Stimulated activated CD8-positive, alpha-beta memory T cell treated with anti-CD3 and anti-CD28 coated beads, Interleukin-7, amount 100 ng/mL, for 1 hour (primary cell): ENCODE measurements at places on chromosomes 7 and 10.

- no peak for DNase-seq
These were observed 179.9 kb downstream of the PTPRN2 start for GRCh38 chr7:158407581-158408317.

DNA sequence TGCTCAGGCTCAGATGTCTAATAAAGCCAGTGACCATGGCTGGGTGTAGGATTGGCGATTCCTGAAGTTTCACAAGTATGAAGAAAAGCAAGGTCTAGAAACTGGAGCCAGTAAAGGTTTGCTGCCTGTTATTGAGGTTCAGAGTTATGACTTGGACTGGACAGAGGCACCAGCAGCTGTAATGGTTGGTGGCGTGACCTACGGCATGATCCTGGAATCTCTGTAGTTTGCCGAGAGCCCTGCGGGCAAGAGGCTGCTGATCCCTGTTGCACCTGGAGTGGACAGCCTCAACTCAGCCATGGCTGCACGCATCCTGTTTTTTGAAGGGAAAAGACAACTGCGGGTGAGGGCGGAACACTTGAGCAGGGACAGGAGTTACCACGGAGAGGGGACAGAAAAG is 22.4 kb upstream of the SNX13 start:
- no peak for DNase-seq

DNA sequence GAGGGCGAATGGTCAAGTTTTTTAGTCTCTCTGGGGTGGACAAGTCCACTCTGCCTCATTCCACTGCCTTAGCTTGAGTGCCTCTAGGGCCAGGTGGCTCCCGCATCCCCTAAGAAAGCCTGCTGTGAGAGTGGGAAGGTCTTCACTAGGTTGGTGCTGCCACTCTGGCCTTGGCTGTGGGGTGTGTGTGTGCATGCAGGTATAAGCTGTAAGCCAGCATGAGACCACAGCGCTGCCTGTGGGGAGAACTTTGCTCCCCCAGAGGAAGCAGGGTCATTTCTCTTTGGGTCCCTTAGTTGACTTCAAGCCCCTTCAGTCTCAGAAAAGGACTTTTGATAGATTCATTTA is 25.5 kb upstream of the PCBD1 start:
- no peak for DNase-seq

DNA sequence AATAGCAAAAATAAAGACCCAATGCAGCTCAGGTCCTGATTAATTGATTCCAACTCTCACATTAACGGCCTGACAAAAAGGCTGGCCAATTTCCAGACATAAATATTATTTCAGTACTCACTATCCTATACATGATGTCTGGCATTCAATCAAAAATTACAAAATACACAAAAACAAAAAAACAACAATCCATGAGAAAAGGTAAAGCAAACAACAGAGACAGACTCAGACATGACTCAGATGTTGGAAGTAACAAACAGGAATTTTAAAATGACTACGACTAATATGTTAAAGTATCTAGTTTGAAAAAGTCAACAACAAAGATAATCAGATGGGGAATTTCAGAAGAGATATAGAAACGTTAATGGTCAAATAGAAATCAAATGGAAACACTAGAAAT is 152.8 kb downstream of the AMPH start:
- DNase-seq = no peak

DNA sequence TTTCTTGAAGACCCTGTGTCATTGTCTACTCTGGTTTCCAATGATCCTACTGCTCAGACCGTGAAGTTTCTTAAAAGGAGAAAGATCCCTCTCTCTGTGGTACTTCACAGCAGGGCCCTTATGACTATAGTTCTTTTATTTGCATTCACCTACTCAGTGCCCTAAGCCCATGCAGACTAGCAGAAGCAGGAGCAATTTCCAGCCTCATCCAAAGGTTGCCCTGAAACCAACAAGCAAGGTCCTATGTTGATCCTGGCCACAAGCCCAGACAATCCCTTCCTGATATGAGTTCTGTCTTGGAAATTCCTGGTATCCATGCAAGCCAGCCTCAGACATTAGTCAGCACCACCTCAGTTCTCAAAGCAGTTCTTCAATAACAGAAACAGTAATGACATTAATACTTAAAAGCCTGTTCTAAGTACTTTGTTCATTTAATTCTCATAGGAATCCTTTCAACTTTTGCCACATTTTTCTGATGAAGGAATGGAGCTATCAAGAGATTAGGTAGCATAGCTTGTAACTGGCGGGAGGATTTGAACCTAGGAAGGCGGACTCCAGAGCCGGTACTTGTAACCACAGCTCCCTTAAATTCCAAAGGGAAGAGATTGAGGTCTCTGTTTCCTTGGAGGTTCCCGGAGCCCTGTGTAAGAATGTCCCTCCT is 58.1 kb upstream of the ST8SIA6 start:
- no peak for DNase-seq

GRCh38 chr10:7410301-7410861 is 453 bp downstream of the SFMBT2 start:
- no peak for DNase-seq

- DNase-seq = no peak
These were observed 40.6 kb downstream of the NHLRC2 start for GRCh38 chr10:113895018-113895417.

- DNase-seq = no peak
These were observed 20.3 kb upstream of the ADGRA1 start for GRCh38 chr10:133067149-133068105.

DNA sequence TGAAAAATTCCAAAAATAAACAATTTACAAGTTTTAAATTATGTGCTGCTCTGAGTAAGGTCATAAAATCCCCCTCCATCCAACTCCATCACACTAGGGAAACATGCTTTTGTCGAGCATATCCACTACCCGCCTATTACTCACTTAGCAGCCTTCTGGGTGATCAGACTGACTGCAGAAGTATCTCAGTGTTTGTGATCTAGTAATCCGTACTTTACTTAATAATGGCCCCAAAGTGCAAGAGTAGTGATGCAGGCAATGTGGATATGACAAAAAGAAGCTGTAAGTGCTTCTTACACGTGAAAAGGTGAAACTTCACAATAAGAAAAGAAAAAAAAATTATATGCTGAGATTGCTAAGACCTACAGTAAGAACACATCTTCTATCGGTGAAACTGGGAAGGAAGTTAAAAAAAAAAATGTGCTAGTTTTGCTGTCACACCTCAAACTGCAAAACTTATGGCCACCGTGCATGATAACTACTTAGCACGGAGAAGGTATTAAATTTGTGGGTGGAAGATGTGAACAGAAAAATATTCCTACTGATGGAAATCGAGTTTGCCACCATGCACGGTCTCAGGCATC is 43.2 kb downstream of the SEMA3C start:
- no peak for DNase-seq

- DNase-seq = no peak
These were observed 5.3 kb upstream of the SCIN start for GRCh38 chr7:12564996-12565764.

DNA sequence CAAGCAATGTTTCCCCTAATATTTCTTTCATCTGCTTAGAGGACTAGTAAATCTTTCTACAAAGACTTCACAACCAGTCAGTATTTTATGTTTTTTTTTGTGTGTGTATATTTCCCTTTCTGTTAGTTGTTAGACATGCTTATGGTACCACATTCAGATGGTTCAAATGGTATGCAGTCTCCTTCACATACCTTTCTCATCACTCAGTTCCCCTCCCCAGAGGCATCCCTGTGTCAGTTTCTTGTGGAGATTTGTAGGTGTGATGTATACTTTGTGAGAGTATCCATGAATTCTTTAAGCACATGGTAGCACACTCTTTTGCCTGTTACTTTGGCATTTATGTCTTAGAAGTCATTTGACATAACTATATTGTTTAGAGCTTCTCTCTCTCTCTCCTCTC is 4.4 kb downstream of the ZNF485 start:
- no peak for DNase-seq

- no peak for DNase-seq
These were observed 74.9 kb downstream of the MGMT start for GRCh38 chr10:129541748-129542487.

- DNase-seq = no peak
These were observed 698.9 kb downstream of the INHBA start for GRCh38 chr7:41003977-41004376.

DNA sequence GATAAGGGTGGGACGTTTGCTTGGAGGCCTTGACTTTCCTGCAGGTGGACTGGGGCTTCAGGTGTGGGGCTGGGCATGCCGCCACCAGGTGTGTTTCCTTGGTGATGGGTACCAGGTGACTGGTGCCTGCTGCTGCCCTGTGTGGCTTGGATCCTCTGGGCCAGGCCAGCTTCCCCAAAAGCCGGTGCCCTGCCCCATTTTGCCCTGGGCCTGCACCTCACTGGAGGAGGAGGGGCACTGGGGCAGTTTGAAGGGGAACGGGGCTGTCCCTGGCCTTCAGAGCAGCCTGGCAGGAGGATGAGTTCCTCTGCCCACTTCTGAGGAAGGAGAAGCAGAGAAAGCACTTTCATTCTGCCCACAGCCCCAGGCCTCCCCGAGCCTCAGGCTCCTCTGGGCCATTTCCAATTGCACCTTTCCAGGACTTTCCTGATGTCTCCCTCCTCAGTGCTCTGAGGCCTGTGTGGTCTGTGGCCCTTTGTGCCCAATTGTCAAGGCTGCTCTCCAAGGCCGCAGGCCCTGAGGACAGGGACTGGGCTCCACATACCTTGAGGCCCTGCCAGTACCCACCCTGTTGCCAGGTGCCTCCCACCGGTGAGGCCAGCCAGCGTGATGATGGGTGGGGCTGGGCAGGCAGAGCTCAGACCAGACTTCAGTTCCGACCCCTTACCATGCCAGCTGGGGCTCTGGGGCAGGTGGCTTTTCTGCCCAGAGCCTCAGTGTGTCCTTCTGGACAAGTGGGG is 25.3 kb upstream of the SMARCD3 start:
- no peak for DNase-seq

GRCh38 chr10:16795410-16796073 is 21.7 kb downstream of the RSU1 start:
- DNase-seq = no peak

DNA sequence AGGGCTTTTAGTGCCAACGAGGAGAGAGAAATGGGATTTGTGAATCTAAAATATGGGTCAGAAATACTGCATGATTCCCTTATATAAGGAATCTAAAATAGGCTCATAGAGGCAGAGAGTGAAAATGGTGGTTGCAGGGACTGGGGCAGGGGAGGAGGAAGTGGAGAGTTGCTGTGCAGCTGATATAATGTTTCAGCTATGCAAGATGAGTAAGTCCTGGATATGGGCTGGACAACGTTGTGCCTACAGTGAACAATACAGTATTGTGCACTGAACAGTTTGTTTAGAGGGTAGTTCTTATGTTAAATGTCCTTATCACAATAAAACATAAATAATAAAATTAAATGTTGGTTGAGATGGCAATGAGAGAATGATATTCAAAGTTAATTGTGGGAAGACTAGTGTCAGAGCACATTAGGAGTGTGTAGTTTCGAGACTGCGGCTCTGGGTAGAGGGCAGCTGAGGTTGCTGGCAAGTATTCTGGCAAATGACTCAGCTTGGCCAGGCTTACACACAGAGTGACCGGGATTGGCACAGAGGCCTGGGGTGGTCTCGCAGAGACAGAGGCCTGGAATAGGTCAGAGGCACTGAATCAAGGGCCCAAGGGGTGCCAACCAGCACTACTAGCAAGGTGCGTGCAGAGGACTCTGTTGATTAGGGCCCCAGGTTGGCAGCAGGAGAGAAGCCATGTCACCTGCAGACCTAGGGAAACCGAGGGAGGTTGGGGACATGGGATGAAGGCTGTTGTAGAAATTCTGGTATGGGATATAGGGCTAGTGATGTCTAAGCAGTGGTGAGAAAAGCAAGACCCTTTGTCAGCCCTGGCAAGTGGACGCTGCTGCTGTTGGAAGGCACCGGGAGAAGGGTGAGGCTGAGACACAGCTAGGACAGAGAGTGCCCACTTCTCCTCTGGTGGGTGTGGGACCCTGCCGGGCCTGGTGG is 2.8 kb upstream of the DEPP1 start:
- no peak for DNase-seq

DNA sequence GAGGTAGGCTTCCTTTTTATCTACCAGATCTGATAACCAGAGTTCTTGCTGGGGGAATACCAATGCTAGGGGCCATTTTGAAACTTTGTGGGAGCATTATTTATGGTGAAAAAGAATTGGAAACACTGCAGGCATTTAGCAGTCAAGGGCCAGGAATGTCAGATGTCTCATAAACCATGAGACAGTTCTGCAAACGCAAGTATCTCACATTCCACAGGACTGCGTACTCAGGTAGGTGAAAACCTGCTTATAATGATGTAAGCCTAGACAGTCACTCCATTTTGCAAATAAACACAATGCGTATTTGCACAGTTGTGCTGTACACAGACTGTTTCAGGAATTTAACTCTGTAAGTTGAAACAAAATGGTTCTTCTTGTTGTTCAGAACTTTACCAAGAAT is 33.9 kb downstream of the ECHDC3 start:
- no peak for DNase-seq

- DNase-seq = no peak
These were observed 22.3 kb upstream of the ZEB1 start for GRCh38 chr10:31296754-31297153.

- no peak for DNase-seq
These were observed 42.7 kb downstream of the LIMK1 start for GRCh38 chr7:74126220-74126880.

- DNase-seq = no peak
These were observed 44.6 kb upstream of the TES start for GRCh38 chr7:116165717-116166116.

DNA sequence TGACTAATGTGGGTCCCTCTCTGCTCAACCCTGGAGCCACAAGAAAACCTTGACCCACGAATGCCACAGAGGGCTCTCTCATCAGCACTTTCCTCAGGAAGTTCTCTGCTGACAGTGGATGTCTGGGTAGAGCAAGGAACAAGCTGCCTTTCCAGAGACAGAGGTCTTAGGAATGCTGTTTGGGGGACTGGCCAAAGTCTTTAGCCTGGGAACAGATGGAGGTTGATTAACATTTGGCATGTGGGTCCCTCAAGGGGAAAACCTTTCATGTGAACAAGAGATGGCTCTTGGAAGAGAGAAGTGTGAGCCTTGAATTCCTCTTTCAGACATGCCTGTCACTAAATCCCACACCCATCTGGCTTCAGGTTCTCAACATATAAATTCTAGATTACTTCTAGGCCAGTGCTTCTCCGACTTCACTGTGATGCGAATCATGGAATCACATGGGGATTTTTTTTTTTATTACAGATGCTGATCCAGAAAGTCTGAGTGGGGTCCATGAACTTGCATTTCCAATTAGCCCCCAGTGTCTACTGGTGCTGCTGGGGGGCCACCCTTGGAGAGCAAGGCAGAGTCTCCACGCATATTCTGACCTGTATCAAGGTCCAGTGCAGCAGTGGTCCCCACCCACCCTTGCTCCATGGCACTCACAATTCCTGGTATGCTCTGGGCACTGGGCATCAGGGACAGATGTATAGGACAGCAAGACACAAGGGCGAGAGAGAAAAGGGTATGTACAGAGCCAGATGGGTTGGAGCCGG is 360.4 kb downstream of the CXCL12 start:
- DNase-seq = no peak

- DNase-seq = no peak
These were observed 59.2 kb downstream of the PWWP2B start for GRCh38 chr10:132455986-132456847.

GRCh38 chr10:110358869-110359629 is 54.3 kb upstream of the SMNDC1 start:
- no peak for DNase-seq
